ENCODE measurements at places on chromosomes 6 and 20.

DNA sequence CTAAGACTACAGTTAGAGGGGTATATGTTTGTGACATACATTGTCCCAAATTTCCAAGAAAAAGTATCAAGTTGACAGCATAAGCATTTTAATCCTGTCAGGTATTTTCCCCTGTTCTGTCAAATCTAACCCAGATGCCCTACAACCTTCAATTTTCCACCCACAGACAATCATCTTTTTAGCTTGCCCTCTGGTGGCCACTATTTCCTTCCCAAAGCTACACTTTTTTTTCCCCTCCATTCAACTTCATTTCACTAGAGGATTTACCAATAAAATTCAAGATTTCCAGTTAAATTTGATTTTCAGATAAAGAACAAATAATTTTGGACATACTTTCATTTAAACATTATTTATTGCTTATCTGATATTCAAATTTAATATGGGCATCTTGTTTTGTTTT lies 286.6 kb downstream of the TENT5A start:
- no peak for ATAC-seq

- ATAC-seq = no peak
Observed at GRCh38 chr6:148069256-148069655, 273.4 kb upstream of the SASH1 start.

DNA sequence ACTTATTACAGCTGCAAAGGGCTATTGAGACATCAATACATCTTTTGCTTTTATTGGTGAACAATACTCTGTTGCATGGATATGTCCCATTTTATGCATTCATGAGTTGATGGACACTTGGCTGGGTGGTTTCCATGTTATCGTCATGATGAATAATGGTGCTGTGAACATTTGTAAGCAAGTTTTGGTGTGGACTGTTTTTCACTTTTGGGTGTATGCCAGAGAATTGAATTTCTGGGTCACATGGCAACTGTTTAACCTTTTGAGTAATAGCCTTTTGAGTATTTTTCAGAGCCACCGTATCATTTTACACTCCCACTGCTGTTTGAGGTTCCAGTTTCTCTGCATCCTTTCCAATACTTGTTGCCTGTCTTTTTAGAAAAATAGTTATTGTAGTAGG lies 107.0 kb downstream of the JARID2 start:
- ATAC-seq = no peak

DNA sequence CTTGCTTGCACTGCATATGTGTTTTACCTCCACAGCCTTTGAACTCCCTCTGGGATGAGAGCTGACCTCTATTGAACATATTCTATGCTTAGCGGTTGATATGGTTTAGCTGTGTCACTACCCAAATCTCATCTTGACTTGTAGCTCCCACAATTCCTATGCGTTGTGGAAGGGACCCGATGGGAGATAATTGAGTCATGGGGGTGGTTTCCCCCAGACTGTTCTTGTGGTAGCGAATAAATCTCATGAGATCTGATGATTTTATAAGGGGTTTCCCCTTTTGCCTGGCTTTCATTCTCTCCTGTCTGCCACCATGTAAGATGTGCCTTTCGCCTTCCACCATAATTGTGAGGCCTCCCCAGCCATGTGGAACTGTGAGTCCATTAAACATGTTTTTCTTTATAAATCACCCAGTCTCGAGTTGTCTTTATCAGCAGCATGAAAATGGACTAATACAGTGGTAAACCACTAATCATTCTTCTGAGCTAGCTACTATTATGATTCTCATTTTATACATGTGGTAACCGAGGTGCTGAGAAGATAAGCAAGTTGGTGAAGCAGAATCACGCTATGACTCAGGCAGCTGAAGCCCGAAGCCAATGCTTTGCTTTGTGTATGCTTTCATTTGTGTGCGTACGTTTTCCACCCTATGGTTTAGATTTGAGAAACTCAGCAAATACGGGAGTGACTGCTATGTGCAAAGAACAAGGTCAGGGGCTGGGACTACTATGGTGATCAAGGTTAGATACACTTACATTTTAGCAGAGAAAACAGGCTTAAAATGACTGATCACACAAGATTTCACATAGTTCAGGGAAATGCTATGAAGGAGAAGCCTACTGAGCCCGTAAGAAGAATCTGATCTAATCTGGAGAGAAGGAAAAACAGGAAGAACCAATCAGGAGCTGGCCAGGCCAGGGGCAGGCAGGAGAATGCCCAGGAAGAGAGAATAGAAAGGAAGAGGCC lies 363.5 kb downstream of the ESR1 start:
- no peak for ATAC-seq

DNA sequence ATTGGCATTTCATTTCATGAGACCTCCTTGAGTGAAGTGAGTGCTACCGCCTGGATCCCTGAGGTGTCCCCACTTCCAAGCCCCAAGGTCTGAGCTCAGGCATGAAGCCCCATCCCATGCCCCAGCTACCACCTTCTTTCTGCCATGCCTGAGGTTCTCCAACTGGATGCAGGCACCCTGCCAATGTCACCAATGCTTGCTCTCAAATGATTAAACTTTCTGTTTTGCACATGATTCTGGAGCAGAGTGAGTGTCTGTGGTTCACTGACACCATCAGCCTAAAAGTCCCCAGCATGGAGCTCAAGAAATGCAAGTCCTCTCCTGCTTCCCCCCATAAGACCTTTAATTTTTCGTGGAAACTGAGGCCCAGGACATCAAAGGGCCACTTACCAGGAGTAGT lies 43.7 kb upstream of the BPIFA2 start:
- ATAC-seq = no peak

DNA sequence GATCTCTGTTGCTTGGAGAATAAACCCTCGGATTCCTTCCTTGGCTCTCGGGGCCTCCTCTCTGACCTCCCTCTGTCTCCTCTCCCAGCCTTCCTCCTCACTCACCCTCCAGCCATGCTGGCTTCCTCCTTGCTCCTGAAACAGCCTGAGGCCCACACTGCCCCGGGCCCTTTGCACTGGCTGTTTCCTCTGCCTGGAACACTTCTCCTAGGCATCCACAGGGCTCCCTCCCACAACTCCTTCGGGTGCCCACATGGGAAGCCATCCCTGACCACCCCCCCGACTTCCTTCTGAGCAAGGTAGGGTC lies 87.7 kb downstream of the CEBPB start:
- ATAC-seq = no peak

- no peak for ATAC-seq
Observed at GRCh38 chr6:10725716-10726115, 2.8 kb downstream of the TMEM14C start.

GRCh38 chr6:34288581-34288980 lies 39.8 kb upstream of the SMIM29 start:
- ATAC-seq = no peak

DNA sequence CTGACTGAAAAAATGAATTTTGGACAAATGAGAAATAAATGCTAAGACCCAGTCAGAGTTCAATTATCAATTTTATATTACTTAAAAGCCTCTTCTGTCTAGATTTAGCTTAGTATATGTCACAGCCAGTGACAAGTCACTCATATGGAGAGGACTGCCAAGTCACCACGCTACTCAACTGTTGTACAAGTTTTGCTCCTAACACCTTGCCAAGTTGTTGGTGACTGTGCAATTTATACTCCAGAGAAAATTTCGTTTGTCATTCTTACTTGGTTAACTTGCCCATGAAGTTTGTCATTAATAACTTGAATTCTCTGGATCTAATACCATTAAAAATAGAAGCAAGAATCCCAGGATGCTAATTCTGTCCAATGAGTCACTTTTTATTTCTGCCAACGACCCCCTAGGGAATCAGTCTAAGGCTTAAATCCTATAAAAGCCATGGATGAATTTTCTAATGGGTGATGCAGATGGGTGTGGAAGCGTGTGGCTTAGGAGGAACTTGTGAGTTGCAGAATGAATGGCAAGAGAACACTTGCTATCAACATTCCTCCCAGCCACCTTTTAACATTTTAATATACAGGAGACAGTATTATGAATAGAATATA lies 30.4 kb upstream of the FBXO30 start:
- no peak for ATAC-seq

DNA sequence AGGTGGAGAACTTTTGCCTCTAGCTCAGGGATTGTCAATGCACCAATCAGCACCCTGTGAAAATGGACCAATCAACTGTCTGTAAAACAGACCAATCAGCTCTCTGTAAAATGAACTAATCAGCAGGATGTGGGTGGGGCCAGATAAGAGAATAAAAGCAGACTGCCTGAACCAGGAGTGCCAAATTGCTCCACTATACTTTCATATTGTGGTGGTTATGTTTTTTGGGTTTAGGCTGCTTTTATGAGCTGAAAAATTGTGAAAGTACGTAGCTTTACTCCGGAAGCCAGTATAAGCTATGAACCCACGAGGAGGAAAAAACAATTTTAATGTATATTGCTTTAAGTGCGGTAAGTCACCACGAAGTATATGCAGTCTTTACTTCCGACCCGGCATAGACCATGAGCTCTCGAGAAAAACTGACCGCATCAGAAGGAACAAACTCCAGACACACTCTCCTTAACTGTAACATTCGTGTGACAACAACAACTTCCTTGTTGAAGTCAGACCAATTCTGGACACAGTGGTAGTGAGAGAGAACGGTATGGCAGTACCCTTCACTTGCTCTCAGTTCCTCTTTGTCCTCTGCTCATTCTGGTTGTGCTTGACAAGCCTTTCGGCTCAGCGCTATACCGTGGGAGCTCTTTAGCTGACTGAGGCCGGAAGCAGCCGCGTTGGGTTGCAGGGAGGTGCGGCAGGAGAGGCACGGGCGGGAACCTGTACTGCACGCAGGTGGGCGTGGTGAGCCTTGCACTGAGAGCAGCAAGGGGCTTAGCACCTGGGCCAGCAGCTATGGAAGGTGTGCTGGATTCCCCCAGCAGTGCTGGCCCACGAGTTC lies 81.9 kb upstream of the E2F3 start:
- no peak for ATAC-seq

GRCh38 chr20:9011121-9011520 lies 57.8 kb upstream of the PLCB4 start:
- no peak for ATAC-seq

DNA sequence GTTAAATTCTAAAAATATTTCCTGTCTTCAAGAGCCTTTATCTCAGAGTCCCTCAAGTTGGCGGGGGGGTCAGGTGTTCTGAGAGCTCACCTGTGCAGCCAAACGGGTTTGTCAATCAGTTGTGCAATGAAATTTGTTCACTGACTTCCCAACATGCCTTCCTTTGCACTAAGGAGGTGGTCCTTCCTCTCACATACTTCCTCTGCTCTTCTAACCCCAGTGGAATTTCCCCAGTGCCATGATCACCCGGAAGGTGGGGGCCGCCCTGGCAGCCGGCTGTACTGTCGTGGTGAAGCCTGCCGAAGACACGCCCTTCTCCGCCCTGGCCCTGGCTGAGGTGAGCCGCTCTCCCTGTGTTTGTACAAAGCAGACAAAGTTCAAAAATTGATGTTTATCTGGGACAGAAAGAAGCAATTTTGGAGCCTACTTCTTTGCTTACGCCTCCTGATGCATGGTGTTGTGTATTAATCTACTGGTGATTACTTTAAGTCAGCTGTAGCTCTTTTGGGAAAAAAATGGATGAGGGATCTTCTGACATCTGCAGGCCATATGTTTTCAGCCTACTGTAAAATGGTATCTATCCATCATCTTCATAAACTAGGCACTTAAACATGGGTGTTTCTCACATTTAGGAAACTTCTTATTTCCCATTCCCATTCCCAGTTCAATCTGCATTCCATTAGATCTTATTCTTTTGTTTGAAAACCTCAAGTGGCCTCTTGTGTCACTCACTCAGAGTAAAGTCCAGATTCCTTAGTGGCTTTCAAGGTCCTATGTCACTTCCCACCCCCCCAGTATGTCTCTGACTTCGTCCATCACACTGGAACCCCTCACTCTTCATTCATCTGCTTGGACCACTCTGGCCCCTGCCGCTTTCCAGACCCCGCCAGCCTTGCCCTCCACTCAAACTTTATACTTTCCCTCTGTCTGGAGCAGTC lies 10.1 kb downstream of the ALDH5A1 start:
- no peak for ATAC-seq

- ATAC-seq = no peak
Observed at GRCh38 chr20:11473983-11474382, 443.7 kb upstream of the BTBD3 start.

DNA sequence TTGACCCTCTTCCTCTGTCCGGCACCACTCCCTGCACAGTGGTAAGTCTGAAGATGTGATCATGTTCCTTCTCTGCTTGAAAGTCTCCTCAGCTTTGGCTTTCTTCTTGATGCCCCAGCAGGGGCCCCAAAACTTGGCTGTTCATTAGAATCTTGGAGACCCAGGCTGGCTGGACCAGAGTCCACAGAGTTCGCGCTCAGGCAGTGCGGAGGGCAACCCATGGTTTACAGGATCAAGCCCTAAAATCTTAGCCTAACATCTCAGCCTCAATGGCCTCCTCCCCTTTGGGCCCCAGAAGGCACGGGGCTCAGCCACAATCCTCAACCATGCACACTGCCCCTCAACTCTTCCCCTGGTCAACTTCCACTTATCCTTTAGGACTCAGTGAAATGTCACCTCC lies 72.9 kb upstream of the GTSF1L start:
- ATAC-seq = no peak

DNA sequence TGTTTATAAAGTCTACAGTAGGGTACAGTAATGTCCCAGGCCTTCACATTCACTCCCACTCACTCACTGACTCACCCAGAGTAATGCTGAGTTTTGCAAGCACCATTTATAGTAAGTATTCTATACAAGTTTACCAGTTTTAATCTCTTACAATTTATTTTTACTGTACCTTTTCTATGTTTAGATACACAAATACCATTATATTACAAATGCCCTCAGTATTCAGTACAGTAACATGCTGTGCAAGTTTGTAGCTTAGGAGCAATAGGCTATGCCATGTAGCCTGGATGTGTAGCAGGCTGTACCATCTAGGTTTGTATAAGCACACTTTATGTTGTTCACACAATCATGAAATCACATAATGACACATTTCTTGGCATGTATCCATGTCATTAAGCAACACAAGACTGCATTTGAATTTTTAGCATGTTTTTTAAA lies 673.6 kb downstream of the CD109 start:
- no peak for ATAC-seq

- peak; percentile 92 for ATAC-seq
Observed at GRCh38 chr6:118668761-118669385, 17.5 kb upstream of the CEP85L start.

DNA sequence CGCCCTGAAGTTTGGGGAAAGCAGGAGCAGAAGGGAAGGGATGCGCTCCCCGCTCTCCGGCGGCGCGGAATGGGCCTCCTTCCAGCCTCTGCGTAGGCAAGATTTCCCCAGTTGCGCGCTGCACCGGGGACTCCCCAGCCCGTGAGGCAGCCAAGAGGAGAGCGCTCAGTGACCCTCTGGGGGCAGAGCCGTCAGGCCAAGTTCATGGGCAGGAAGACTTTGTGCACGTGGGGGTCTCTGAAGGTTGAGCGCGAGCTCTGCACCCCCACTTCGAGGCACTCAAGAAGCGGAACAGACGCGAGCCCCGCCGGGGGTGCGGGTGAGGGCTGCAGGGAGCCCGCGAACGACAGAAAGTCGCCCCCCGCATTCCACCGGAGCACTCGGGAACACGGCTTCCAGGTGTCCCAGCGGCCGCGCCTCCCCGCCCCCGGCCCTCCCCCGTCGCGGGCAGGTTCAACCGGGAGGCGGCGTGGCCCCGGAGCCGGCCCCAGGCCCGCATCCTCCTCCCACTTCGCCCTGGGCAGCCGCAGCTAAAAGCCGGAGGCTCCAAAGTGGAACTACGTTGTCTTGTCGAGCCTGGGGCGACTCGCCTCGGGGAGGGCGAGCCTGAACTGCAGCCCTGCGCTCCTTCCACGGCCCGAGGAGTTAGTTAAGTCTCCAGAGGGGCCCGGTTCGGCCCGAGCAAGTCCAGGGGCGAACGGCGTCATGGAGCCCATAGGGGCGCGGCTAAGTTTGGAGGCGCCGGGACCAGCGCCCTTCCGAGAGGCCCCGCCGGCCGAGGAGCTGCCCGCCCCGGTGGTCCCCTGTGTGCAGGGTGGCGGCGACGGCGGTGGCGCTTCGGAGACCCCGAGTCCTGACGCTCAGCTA lies at the start of gene PPP1R3G:
Gene PPP1R3G, plus strand, starts transcription at position 561 of the 867 bp plus-strand sequence. Its CDS starts 145 bp downstream, at position 706.
- ATAC-seq = peak; percentile 90
